ENCODE measurements at places on chromosomes 5 and 9.

GRCh38 chr9:135797507-135798262 is 95.7 kb downstream of the KCNT1 start:
- no peaks in the 10 kb centered on the region for H3K27me3 ChIP-seq
- H3K36me3 ChIP-seq, result no peaks in the 10 kb centered on the region
- no peak for DNase-seq
- no peak overlapping the region for H3K4me3 ChIP-seq
- no peak overlapping the region for H3K27ac ChIP-seq
- no peaks in the 10 kb centered on the region for H3K4me1 ChIP-seq

GRCh38 chr5:103259705-103260355 is 1.3 kb downstream of the MACIR start:
- peaks cover 26% of the 10 kb centered on the region for H3K4me1 ChIP-seq
- H3K4me3 ChIP-seq, result peak overlapping the region; percentile 95
- no peak for DNase-seq
- peak overlapping the region; percentile 88 for H3K27ac ChIP-seq
- no peaks in the 10 kb centered on the region for H3K27me3 ChIP-seq
- no peaks in the 10 kb centered on the region for H3K36me3 ChIP-seq

- no peak overlapping the region for H3K27ac ChIP-seq
- peaks cover 4% of the 10 kb centered on the region for H3K4me1 ChIP-seq
- H3K27me3 ChIP-seq, result no peaks in the 10 kb centered on the region
- no peak for DNase-seq
Observed at GRCh38 chr5:113039934-113040285, 63.3 kb downstream of the DCP2 start.

- H3K27me3 ChIP-seq, result peaks cover under 1% of the 10 kb centered on the region
Observed at GRCh38 chr5:94740286-94740685, 121.8 kb downstream of the SLF1 start.

- DNase-seq, result no peak
- H3K4me3 ChIP-seq, result no peak overlapping the region
- no peaks in the 10 kb centered on the region for H3K36me3 ChIP-seq
- H3K4me1 ChIP-seq, result peaks cover 11% of the 10 kb centered on the region
- no peaks in the 10 kb centered on the region for H3K27me3 ChIP-seq
- no peak overlapping the region for H3K27ac ChIP-seq
Observed at GRCh38 chr5:1526681-1527131, 2.9 kb upstream of the LPCAT1 start.

GRCh38 chr9:119121899-119122298 is 247.3 kb downstream of the BRINP1 start:
- DNase-seq, result no peak
- no peak overlapping the region for H3K4me3 ChIP-seq
- no peaks in the 10 kb centered on the region for H3K36me3 ChIP-seq
- no peaks in the 10 kb centered on the region for H3K4me1 ChIP-seq
- peaks cover 8% of the 10 kb centered on the region for H3K27me3 ChIP-seq

DNA sequence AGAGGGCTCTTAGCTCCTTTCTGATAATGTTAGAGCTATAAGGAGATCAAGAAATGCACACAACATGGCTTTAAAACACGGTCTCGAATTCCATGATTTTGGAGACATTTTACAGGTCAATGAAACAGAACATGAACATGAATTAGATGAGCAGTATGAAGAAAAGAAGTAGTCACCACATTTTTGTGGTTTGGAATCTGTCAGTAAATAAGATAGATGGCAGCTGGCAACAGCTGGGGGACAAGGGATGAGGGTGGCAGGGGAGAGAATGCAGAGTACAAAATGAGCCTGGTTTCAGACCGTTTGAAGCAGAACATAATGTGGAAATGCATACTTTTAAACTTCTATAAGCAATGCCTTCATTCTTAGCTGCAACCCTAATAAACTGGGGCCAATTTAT is 107.1 kb downstream of the OXCT1 start:
- no peaks in the 10 kb centered on the region for H3K27me3 ChIP-seq
- no peak overlapping the region for H3K4me3 ChIP-seq
- DNase-seq, result no peak
- H3K4me1 ChIP-seq, result peaks cover 7% of the 10 kb centered on the region
